Uterus (tissue), 4 donors: ENCODE measurements at places on chromosomes 13 and 19. TPM values are rescaled to one million over a fixed set of nuclear protein-coding genes. Genes with fewer than 3 reads are reported as not detected.

DNA sequence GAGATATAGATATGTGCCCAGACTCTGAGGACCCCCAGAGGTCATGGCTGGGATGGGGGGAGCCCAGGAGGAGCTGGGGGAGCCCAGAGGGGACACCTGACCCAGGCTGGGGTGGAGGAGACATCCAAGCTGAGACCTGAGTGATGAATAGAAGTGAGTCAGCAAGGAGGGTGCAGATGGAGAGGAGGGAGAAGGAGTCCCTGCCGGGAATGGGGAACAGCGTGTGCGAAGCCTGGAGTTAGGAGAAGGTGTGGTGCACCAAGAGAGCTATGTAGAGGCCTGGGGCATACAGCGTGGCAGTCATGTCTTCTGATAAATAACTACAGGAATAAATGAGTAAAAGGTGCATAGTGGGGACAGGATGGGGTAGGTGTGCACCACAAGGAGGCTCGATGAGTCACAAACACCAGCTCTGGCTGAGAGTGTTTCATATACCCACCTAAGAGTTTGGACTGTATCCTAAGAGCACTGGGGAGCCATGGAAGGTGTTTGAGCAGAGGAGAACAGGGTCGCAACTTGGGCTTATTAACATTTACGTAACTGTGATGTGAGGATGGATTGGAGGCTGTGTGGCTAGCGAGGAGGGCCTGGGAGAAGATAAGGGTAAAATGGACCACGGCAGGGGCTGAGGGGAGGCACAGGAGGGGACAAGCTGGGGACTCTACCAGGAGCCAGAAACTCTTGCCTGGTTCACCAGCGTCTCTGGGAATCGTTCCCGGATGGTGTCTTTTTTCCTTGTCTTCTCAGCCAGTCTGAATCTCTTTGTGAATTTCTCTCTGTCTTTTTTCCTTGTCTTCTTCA is 1.4 kb downstream of the CEACAM18 start:
- DNase-seq = no peak

DNA sequence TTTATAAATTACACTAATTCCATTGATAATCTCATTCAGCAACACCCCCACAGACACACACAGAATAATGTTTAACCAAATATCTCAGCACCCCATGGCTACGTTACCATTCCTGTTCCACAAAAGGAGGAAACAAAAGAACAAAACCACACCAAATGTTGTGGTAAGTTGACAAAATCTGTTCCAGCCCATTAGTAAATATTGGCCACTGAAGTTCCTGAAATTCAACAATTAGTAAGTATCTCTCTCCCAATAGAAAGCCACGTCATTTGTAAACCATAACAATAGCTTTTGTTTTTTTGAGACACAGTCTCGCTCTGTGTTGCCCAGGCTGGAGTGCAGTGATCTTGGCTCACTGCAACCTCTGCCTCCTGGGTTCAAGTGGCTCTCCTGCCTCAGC is 2.3 kb upstream of the FCAR start:
- no peak for DNase-seq

DNA sequence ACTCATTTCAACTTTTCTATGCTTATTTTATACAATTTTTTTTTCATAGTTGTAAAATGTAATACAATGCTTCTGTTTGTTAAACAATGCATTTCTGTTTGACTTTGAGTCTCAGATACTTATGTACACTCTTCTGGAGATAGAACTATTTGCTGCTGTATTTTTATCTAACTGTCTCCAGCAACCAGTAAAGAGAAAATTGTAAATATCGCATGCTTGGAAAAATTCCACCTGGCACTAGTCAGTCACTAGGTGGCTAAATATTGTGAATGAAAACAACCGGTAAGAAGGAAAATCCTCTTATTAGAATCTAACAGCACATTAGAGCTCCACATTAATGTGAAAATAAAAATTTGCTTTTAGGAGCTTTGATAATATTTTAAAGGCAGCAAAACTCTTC is 876.5 kb downstream of the PCDH9 start:
- no peak for DNase-seq

The DAND5 gene
- not detected for total RNA-seq

The CD70 gene
- 1.2 TPM for total RNA-seq

DNA sequence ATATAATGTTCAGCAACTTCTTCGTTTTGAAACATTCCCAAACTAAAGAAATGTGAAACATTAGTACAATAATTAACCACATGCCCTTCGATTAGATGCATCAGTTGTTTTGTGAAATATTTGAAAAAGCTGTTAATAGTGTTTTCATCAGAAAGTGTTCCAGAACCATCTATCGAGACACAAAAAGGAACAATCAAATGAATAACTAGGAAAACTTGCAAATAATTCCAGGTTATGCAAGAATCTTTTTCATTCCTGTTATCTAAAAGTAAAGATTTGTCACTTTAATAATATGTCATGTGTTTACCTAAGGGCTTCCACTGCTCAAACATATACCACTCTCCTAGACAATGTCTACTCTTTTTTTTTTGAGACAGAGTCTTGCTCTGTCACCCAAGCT is 904.2 kb upstream of the MIR17HG start:
- no peak for DNase-seq

DNA sequence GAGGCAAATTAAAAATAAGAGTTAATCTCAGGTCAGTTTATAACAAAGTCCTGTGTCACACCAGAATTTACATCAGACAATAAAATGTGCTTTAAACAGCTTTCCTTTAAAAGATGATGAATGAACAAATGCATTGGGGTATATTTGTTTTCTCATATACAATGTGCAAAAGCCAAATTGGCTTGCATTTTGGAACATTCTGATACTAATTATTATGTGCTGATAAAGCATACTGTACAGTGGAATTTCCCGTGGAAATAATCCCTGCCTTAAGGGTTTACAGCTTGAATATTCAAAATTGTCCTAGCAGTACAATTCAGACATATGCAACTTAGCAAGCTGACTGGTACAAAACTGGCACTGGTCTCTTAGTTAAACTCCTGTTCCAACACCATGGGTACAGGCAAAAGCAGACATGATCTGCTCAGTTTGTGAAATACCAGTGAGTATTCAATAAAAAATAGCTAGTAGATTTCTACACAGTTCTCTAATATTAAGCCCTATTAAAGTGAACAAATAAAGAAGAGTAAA is 373.4 kb downstream of the SLITRK1 start:
- DNase-seq = no peak

GRCh38 chr19:32773126-32773525 is 53.6 kb downstream of the TDRD12 start:
- DNase-seq = no peak
